ENCODE measurements at places on chromosomes 2 and 18.
A peak's percentile ranks its signal among the peaks of the same experiment; 100 is the strongest.

- DNase-seq, result no peak
Observed at GRCh38 chr2:159683817-159684216, 28.5 kb upstream of the MARCHF7 start.

DNA sequence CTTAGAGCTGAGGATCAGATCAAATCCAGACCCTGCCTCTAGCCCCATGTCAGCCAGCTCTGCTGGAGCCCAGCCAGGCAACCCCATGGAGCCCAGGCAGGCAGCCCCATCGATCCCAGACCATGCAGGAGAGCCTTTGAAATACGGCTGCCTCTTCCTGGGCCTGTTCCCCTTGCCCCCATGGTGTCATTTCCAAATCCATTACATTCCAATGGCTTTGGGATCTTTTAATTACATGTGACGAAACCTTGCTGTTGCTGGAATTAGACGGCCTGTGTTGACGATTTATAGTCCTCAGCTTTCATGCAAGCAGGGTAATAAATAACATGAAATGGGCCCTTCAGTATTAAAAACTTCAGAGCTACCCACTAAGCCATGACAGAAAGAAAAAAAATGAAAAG lies 75.8 kb upstream of the SLC14A2 start:
- no peak for DNase-seq

GRCh38 chr2:171487803-171488259 lies 34.4 kb upstream of the CYBRD1 start:
- no peak for DNase-seq

DNA sequence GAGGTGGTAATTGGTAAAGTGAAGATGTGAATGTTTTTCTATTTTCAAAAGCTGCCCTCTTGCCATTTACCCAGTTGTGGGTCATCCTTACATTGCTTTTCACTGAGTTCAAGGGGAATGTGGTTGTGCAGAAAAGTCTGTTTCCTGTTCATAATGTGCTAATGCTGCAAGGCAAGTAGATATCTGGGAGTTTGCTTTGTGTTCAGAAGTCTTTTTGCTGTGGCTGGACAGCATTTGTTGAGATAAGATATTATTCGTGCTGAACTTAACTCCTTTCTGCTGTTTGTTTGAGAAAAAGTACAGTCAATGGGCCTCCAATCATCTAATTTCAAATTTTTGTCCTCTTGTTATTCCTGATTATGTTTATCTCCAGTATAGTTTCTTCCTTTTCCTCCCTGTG lies 263.2 kb downstream of the LTBP1 start:
- no peak for DNase-seq

- DNase-seq, result no peak
Observed at GRCh38 chr2:109591206-109591605, 22.6 kb downstream of the SEPTIN10 start.

DNA sequence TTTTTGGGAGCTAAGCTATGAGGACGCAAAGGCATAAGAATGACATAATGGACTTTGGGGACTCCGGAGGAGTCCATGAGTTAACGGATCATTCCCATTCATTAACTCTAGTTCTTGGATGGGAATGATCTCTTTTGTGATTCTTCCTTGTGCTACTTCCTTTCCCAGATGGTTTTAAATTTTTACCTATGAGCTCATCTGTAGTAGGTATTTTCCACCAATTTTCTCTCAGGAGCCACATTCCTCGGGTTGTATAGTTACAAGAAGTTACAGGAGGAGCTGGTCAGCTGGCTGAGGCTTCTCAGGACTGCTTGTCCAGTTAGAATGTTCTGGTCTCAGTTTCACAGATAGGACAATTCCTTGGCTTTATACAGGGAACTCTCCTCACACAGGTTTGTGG lies 42.9 kb upstream of the LPIN2 start:
- DNase-seq, result no peak

DNA sequence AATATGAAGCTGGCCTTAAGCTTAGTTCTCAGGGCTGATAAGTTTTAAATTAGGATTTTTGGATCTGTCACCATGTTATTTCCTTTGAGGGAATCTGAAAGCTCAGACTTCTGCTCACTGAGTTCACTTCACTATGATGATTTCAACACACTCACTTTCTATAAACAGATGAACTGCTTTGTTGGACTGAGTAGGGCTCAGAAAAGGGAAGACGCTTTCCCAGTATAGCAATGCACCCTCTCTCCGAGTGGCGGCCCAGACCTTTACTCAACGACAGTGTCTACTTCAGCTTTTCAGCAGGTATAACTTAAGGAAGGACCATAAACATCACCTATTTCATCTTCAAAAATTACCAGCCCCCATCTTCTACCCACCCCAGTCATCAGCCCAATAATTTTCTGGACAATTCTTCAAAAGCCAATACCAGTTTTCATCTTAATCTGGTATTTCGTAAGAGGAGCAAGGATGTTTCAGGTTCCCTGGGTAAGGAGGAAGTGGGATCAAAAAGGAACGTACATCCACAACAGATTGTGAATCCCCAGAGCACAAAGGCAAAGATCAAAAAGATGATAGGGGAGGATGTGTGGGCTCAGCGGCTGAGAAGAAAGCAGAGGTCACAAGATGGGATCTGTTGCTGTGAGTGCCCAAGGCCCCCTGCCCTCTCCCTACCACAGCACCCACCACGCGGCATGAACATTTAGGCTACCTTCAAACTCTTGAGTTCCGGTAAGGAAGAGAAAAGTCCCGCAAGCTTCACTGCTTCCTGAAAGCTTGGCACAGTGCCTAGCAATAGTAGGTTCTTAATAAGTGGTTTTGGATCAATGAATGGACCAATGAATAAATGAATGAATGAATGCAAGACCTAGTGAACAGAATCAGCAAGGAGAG lies 41.9 kb downstream of the LPIN2 start:
- no peak for DNase-seq

DNA sequence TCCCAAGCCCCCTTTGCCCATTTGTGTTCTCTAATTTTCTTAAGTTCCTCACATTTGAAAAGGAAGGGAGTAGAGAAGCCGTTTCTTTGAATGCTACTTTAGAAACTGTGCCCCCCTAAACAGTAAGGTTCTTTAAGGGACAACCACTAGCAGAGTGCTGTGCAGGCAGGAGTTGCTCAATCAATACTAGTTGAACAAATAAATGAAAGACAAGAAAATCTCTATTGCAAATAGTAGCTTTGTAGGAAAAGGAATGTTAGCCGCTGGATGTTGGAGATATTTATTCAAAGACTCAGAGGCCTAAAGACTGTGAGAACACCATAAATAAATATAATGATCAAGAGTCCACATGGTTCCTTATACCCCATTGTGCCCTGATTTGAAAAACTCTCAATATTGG lies 119.8 kb upstream of the SMAD7 start:
- no peak for DNase-seq

DNA sequence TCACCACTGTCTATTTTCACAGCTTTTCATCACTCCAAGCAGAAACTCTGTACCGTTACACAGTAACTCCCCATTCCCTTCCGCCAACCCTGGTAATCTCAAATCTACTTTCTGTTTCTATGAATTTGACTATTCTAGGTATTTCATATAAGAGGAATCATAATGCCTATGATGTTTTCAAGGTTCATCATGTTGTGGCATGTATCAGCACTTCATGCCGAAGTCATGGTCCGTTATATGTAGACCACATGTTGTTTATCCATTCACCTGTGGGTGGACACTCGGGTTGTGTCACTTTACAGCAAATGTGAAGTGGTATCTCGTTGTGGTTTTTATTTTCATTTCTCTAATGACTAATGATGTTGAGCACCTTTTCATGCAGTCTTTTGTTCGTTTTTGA lies 21.6 kb downstream of the CPSF3 start:
- DNase-seq, result no peak

DNA sequence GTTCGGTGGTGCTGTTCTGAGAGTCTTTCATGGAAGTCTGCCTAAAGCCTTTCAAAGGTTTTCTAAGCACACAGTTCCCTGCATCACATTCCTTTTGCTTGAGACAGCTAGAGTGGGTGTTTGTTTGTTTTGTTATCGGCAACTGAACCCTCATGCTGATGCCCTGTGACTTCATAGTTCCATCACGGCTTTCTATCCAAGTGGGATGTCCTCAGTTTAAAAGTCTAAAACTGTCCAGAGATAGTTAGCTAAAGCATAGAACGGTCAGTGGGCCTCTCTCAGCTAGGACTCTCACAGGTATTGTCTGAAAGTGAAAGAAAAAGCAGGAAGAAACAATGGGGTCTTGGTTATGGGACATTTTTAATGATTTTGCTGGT lies 337.3 kb downstream of the OSR1 start:
- no peak for DNase-seq

- no peak for DNase-seq
Observed at GRCh38 chr18:68466672-68467071, 248.2 kb downstream of the TMX3 start.

GRCh38 chr2:3460831-3461800 lies 58.2 kb downstream of the ADI1 start:
- no peak for DNase-seq

- no peak for DNase-seq
Observed at GRCh38 chr2:46554397-46554796, 75.0 kb downstream of the TMEM247 start.

DNA sequence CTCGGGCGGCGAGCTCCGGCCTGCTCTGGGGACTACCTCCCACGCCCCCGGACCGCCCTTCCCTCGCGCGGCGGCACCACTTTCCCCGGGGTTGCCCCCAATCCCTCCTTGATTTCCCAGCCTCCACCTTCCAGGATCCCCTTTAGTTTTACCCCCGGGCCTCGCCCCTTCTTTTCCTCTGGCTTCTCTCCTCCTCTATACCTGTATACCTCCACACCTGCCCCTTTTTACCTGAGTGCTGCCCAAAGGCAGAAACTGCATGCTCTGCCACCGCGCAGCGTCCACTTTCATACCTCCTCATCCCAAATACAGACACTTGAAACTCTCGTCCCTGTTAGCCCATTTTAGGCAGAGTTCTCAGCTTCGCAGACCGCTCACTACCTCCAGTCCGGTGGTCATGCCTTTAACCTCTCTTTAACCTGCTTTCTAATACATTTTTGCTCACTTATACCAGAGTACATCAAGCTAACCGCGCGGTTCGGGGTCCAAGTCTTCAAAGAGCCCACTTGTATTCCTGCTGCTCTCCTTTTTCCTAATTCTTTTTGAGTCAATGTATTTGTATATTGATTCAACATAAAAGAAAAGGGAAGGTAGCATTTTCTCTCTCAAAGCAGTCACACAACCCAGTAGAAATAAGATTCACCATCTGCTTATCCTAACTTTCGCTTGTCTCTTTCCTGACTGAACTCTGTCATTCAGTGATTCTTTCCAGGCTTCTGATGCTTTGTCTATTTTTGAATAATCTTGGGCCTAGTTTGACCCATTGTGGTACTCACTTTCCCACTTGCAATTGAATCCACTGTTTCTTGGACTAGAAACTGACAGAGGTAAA lies 901 bp downstream of the SPOPL start:
- DNase-seq, result no peak

- no peak for DNase-seq
Observed at GRCh38 chr2:64904413-64905329, 84.5 kb upstream of the SLC1A4 start.

GRCh38 chr18:37612524-37613252 lies 47.1 kb upstream of the CELF4 start:
- DNase-seq, result no peak

- no peak for DNase-seq
Observed at GRCh38 chr2:16559278-16560067, 106.2 kb downstream of the CYRIA start.

DNA sequence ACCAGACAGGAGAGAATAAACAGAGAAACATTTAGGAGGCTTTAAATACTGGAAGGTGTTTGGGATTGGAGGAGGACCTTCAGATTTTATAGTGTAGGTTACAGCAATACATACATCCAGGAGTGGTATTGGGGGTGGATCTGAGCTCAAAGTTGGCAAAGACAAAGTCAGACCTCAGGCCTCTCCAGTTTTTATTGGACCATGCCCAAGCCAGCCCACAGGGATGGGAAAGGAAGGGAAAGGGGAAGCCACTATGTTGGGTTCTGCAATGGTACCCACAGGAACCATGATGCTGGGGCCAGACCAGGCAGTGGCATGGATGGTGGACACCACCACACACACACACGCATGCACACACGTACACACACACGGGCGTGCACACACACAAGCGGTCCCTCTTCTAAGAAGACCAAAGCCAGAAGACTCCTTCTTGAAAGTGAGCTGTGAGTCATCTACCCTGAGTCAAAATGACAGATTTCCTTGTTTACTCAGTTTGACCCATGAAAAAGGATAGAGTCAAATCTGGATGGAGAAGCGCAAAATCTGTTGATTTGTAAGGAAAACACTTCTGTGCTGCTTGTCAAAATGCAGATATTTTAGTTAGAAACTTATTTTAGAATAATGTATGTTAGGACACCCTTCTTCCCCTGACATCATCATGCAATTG lies 87.9 kb downstream of the TRABD2A start:
- DNase-seq, result no peak

- no peak for DNase-seq
Observed at GRCh38 chr2:66957677-66958076, 439.5 kb upstream of the ETAA1 start.

GRCh38 chr18:3498698-3499471 lies 48.9 kb downstream of the TGIF1 start:
- peak; percentile 80 for DNase-seq

DNA sequence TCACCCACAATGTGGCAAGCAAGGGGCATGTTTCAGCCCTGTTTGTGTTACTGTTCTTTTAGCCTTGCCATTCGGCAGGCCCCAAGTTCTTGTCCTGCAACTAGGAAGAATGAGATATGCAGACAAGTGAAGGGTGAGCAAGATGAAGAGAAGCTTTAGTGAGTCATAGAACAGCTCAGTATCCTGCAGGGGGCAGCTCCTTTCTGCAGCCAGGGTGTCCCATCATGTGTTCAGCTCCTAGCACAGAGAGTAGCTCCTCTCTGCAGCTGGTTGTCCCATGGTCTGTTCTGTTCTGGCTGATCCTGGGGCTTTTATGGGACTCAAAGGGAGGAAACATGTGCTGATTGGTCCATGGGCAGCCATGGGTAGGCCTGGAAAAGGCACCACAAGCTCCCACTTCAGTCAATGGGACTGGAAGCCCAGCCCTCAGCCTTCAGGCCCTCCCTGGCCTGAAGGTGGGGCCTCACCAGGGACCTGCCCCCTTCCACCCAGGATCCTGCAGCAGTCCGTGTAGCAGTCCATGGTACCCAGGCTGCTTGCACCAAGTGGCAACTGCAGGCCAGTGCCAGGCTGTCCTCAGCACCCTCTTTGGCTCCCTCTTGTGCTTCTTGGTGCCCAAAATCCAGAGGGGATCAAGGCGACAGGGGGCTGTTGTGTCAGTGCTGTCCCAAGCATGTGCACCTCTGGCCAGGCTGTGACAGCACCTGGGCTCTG lies 326.4 kb downstream of the NR4A2 start:
- no peak for DNase-seq

- DNase-seq, result peak; percentile 52
Observed at GRCh38 chr2:2131075-2131789, 199.8 kb downstream of the MYT1L start.

DNA sequence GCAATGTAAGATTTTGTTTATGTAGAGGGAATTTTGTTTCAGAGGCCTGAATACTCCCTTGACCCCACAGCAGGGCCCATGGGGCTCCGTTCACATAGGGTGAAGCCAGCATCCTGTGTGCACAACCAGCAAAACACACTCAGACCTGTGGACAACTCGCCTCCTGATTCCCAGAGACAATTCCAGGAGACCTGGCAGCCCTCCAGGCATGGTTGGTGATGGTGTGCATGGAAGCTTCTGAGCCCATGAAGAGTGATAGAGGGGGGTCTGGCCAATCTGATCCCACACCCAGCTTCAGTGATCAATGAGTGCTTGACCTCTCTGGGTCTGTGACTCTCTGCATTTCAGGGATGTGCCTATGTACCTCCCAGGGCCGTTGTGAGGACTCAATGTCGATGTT lies 91.0 kb upstream of the RAB6C start:
- DNase-seq, result no peak

GRCh38 chr18:70311726-70312125 lies 22.9 kb downstream of the SOCS6 start:
- DNase-seq, result no peak
